ENCODE measurements at places on chromosomes 13 and 19.

DNA sequence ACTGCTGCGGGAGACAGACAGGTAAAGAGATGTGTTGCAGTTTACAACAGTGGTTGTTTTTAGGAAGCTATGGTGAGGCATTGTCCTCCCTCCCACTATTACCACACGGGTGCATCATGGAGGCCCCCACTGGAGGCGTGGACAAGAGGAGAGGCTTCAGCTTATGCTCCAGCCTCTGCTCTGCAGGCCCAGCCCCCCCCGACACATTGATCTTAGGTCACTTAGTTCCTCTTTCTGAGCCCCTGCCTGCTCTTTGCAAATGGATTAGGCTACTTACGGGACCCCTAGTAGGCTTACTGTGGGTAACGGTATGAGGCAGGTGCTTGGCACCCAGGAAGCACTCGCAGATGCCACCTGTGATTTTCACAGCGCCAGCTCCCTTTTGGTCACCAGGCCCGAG lies 123.9 kb downstream of the SLC7A1 start:
- no peak for DNase-seq

DNA sequence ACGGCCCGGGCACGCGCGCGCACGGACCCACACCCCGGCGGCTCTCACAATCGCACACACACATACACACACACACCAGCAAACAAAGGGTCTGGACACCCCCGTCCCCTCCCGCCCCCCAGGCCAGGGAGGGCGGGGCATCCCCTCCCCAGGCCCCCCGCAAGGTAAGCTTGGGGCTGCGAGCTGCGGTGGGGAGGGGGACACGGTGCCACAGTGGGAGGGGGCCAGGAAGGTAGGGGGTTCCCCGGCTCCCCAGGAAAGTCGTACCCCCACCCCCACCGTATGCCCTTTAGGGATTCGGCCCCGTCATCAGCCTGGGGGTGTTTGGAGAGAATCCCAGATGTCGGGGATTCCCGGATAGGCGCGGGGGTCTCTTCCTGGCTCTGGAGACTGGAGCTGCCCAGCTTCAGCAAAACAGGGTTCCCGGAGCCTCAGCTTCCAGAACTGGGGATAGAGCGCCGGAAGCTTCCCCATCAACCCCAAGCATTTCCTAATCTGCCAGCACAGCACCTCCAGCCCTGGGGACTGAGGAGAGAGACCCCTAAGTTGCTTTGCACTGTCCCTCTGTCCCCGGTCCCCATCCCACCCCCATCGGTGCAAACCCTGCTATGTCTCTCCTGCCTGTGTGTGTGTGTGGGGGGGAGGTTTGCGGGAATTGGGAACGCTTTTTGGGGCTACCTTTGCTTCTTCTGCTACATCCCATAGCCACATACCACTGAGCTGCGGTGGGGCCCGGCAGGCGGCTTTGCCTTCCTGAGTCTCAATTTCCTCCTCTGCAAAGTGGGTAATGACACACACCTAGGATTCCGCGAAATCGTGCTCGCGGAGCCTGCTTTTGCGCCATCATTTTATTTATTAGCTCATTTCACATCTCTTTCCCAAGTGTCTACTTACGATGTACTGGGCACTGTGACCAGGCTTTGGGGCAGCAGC lies 1.8 kb upstream of the CDC37 start:
- peak; percentile 55 for DNase-seq

GRCh38 chr13:41299316-41300094 lies 11.6 kb upstream of the NAA16 start:
- no peak for DNase-seq

DNA sequence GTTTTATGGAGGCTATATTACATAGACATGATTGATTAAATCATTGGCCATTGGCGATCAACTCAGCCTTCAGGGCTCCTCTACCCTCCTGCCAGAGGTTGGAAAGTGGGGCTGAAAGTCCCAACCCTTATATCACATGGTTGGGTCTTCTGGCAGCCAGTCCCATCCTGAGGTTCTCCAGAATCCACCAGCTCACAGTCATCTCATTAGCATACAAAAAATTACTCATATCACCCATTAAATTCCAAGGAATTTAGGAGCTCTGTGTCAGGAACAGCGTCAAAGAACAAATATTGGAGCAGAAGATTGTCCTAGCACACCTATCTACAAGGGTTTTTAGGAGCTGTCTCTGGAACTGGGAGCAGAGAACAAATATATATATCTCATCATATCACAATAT lies 39.4 kb upstream of the FARP1 start:
- DNase-seq = no peak

- DNase-seq = no peak
These were observed 38.2 kb upstream of the GJB6 start for GRCh38 chr13:20270163-20270865.

GRCh38 chr19:1503925-1504773 lies 8.7 kb downstream of the ADAMTSL5 start:
- no peak for DNase-seq

DNA sequence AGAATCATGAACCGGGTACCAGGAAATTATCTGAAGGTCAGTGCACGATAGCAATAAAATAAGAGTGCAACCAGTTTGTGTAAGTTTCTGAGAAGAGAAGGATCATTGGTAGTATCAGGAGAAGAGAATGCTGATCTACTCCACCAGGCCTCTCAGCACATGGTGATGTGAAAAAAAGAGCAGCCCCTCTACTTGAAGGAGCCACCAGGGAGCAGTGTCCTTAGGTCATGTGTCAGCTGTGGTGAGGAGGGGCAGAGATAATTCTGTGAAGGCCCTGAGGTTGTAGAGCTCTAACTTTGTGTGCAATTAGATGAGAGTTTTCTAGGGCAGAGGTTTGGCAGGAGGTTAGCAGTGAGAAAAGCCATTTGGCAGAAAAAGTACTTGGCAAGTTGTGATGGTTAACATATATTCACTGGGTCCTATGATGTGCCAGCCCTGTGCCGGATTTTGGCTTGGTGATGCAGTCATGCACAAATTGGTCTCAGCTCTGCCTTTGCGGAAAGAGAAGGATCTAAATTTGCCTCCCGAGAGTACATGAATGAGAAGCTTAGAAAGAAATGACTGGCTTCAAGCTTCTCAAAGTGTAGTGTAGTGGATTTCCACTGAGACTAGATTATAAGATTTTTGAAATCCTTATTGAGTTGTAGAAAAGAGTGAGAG lies 19.2 kb upstream of the ZC3H13 start:
- DNase-seq = peak; percentile 64

GRCh38 chr19:18099623-18099995 lies 2.0 kb downstream of the MAST3 start:
- no peak for DNase-seq

DNA sequence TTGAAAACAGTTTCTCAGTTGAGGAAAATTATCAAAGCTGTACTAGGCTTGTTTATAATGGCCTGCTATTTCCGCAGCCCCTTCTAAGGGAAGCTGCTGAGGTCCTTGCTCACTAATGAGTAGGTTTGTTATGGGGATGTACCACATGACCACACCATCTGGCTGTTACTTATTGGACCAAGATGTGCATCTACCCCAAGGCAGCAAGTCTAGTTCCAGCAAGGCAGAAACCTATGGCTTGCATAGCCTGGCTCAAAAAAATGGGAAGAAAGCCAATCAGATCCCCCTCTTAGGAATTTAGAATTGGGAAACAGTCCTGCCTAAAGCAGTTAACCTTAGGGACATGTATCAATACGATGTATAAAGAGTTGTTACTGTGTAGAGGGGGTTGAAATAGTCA lies 186.5 kb upstream of the SPRY2 start:
- no peak for DNase-seq

DNA sequence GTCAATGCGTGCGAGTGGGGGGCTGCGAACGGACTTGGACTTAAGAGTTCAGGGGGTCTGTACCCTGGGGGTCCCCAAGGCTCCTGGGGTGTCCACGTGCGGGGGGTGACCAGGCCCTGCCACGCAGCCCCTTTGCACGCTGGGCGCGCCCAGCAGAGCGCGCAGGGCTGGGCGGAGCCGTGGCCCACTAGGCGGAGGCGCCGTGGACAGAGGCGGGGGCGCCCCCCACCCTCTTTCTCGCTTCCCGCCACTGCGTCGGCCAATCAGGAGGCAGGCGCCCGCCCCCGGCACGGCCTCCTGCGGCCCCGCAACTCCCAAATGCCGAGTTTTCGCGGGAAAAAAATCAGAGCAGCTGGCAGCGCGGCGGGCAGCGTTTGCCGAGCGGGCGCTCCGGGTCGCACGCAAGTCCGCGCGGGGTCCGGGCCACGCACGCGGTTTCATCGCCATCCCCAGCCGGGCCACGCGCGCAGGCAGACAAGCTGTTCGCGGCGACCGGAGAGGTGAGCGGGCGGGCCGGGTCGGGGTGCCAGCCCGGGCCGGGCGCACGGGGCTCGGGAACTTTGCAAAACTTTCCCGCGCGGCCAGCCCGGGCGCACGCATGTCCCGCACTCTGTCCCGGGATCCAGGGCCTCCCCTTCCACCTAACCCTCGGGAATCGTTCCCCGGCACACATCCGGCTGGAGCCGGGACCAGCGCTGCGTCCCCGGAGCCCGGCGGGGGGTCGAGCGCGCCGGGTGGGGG lies at the start of gene UHRF1:
TSS of gene UHRF1 (plus strand) at position 346 of the 741 bp plus-strand sequence. CDS start 1,385 bp downstream, outside the sequence.
- DNase-seq = peak; percentile 44

DNA sequence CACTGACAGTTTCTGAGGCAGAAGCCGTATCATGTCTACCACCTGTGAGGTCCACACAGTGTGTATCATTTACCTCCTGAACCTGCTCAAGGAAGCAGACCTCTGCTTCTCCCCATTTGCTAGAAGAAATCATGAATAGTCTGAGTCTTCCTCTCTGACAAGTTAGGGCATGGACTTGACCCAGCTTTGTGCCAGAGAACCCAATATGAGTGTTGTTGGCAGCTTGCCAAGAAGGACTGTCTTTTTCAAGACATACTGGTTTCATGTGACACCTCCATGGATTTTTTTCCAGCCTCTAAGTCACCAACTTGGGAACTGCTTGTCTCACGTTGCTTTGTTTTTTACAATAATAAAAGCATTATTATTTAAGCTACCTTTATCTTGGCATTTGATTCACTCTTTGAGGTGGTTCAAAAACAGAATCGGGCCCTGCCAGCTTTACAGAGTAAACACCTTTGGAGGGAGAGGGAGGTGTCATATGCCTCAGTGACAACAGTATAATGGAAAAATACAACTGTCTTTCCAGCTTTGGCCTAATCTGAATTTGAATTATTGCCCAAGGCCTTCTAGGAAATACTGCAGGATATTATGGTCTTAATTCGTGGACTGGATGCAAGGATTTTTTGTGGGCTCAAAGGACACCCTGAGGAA lies 9.6 kb downstream of the ZNF211 start:
- no peak for DNase-seq

DNA sequence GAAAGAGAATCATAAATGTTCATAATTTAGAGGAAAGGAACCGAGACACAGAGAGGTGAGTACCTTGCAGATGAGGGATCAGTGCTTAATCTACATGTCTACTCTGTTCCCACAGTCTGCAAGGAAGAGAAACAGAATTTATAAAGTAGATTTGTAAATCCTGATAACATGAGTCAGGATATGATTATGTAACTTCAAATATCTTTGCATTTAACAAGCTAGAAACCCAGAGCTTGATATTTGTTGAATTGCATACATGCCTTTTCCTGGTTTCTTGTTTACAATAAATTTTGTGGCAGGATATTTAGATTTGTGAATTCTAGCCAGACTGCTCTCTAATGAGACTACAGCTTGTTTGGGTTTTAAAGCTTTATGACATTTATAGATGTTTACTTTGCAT lies 219.2 kb downstream of the ENOX1 start:
- no peak for DNase-seq

DNA sequence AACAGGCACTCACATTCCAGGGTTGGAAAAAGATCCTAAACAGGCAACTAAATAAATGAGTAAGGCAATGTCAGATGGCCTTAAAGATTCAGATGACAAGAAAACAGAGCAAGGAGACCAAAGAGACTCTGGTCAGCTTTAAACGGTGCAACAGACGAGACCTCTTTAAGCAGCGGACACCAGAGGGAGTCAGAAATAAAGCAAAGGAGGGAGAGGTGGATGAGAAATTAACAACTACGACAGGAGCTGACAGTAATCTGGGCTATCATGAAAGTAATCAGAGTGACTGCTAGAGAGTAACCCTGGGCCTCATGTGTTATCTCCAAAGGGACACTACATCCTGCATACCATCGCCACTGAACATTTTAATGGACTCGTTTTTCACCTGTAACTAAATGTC lies 1.1 kb downstream of the ZNF550 start:
- DNase-seq = peak; percentile 15

DNA sequence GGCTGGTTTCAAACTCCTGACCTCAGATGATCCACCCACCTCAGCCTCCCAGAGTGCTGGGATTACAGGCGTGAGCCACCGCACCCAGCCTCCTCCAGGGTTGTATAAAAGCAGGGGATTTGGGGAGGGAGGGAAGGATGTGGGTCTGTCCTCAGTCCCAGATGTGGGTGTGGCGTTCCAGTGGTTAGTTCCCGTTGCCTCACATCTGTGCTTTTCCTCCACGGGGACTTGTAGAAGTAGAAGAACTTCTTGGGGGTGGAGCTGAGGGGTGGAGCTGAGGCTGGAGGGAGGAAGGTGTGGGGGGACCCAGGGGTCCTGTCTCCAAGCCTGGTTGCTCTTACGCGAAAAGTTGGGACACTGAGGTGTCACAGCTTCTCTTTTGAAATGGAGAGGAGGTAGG lies 514 bp upstream of the MCEMP1 start:
- DNase-seq = no peak

DNA sequence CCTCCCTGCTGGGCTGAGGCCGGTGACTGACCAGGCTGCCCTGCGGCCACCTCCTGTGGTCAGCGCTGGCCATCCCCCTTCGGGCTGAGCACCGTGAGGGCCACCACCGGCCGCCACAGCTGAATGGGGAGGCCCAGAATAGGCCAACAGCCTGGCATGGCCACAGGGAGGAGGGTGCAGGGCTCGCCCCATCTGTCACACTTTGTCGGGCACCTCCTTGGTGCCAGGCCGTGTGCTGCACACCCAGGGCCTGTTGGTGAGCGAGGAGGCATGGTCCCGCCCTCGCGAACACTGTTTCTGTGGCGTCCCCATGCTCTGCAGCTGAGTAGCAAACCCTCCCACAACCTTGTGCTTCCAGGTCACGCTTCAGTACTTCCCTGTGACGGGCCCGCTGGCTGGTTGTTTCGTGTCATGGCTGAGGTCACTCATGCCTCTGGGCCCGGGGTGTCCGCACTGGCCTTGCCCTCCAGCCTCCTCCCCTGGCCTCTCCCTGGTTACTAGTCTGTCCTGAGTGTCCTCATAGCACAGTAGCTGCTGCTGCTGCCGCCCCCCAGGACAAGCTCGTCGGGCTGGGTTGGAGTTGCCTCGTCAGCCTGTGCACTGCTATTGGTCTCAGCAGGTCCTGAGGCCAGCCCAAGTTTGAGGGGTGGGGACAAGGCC lies 15.2 kb downstream of the EPN1 start:
- no peak for DNase-seq

DNA sequence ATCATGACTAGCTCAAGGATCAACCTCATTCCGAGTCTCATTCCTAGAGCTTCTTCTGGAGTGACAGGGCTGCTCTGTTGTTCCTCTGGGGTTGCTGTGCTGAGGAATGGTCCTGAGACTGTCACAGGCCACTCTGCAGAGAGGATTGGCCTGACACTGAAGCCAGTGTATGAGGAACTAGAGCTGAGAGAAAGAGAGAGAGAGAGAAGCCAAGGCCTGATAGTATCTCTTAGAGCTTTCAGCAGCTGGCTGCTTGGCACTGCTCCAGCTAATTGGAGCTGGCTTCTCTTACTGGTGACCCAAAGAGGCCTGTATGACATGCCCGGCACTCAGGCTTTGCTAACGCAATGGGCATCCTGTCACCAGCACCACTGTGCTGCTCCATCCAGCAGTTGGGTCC lies 73.4 kb upstream of the FLT1 start:
- no peak for DNase-seq

- peak; percentile 91 for DNase-seq
These were observed 109.3 kb downstream of the ABCC4 start for GRCh38 chr13:95191821-95192563.

GRCh38 chr19:48914181-48914580 lies 14.1 kb downstream of the NUCB1 start:
- no peak for DNase-seq

- peak; percentile 60 for DNase-seq
These were observed 2.4 kb downstream of the DHX34 start for GRCh38 chr19:47351548-47351947.
